T47D (cell line): ENCODE measurements at places on chromosomes 2 and 18.

- no peak for DNase-seq
Measured at GRCh38 chr2:187615364-187615763, 61.1 kb upstream of the TFPI start.

DNA sequence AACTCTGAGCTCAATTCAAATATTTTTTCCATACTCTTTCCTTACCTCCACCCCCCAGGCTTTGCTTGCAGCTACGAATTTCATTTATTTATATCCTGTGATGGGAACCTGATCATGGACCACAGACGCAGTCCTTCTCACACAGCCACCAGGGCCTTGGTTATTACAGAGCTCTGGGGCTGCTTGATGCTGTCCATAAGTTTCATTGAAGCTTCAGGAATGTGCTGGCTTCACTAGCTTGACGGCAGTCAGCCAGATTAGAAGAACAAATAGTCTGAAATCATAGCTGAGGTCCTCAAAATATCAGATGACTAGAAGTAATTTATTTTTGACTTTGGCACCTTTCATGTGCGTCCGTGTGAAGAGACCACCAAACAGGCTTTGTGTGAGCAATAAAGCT is 104.9 kb downstream of the VWA3B start:
- peak; percentile 15 for DNase-seq

GRCh38 chr18:11955239-11956029 is 25.9 kb upstream of the IMPA2 start:
- DNase-seq, result peak; percentile 22

GRCh38 chr2:46135958-46136357 is 161.2 kb upstream of the EPAS1 start:
- DNase-seq, result no peak

GRCh38 chr2:38765149-38765548 is 12.9 kb upstream of the GEMIN6 start:
- DNase-seq, result no peak

DNA sequence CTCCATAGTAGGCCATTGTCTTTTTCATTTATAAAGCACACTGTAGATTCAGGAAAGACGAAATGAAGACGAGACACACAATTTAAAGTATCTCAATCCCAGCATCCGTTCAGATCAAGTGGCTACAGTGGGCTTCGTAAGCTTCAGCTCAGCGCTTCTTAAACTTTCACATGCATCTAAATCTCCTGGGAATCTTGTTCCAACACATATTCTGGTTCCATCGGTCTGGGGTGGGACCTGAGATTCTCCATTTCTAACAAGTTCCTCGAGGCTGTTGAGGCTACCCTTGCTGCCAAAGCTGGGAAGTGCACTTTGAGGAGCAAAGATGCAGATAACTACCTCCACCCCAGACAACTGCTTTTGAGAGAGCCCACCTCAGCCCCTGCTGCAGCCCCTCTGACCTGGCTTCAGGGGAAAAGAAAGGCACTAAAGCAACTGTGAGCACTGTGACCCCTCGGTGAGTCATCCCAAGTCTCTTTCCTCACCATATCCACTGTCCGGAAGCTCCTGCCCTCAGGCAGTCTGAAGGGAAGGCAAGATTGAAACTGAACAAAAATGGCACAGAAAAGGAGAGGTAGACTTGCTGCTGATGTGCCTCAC is 201.1 kb upstream of the FBXO11 start:
- DNase-seq, result no peak

DNA sequence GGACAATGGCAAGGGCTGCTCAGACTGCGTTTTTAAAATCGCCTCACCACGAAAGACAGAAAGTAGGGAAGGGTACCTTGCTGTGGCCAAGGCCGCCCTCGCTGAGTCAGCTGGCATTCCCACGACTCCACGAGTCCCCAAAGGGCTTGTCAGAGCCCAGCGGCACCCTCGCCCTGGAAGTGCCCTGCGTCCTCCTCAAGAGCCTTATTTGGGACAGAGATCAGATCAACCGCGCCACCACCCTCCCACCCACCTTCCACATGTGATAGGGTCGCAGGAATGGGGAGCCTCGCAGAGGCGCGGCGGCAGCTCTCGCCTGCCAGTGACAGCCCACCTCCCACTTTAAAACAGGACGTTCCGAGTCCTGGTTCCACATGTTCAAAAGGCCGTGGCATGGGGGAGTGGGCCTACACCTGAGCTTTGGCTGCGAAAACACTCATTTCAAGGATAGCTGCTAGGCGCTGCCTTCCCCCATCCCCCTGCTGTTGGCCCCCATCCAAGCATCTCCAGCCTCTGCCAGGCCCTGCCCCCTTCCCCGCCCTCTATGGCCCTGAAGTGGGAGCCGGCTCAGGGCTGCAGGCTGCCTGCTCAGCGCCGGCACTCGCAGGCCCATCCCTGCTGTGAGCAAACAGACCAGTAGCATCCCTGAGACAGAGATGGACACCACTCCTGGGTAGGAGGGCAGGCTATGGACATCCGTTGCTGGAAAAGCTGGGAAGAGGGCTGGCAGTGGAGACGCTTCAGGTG is 38.1 kb upstream of the ARHGEF4 start:
- DNase-seq, result no peak

DNA sequence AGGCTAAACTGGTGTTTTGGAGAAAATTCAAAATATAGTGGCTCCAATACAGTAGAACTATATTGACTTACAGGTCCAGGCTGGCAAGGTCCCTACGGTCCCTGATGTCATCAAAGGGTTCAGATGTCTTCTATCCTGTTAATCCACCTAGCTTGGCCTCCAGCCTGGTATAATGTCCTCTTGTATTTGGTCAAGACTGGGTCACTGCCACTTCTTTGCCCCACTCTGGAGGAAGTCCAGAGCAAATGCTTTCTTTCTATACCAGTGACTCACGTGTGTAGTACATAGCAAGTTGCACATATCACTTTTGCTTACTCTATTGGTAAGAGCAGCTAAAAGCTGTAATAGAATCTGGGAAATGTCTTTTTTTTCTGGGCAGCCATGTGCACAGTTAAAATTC is 80.8 kb downstream of the LCLAT1 start:
- no peak for DNase-seq

DNA sequence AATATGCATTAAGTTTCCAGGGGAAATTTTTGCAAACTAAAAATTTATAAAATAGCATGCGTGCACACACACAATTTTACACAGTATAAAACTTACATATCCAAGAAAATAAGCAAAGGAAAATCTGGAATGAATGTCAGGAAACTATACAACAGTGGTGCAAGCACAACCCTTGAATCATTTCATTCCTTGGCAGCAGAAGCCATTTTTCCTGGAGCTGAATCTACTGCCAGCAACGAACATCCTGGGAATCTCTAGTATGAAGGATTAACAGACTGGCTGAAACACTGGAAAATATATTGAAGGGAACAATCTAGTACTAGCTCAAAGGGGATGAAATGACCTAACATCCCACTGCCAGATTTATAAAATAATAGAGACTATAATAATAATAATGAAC is 235.3 kb downstream of the DYM start:
- no peak for DNase-seq

DNA sequence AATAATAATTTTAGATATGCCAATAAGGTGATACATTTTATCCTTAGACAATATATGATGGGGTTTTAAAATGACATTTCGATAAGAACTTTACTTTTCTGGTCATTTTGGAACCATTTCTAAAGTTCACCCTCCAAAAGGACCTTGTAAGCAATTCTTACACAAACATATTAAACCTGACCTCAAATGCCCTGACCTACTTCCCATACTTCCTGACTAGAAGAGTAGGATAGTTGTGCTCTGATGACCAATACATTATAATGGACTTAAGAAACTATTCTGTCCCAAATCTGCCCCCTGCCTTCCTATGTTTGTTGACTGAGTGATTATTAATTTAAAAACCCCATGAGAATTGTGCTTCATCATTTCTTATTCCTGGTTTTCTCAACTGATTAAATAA is 24.6 kb downstream of the GCA start:
- DNase-seq, result no peak

GRCh38 chr2:61210332-61210981 is 48.5 kb downstream of the C2orf74 start:
- DNase-seq, result no peak

DNA sequence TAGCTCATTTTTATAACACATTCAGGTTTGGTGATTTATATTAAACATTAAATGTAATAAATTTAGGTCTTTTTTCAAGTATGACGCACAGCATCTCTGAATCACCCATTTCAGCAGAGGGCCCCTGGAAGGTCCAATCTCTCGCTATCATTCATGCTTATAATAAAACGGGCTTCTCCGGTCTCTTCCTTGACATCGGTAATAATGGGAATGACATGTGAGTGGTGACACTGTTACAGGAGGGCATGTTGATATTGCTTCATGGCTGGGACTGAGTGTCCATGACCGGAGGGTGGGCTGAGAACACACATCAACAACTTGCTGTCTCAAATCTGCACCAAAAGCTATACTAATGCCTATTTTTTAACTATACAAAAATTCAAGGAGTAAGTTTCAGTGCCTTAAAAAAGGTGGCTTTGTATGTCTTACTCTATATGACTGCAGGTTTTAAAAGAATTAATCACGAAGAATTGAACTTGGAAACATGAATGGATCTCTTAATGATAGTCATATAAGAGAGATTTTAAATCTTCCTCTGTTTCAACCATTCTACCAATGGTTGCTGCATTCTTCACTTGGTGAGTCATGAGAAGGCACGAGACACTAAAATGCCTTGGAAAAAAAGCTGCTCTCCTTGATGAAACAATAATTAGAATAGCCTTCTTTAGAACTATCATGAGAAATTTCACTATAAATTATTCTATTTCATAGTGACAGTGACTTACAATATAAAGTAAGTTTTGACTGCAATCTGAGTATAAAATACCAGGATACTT is 101.9 kb upstream of the NRP2 start:
- DNase-seq, result no peak

DNA sequence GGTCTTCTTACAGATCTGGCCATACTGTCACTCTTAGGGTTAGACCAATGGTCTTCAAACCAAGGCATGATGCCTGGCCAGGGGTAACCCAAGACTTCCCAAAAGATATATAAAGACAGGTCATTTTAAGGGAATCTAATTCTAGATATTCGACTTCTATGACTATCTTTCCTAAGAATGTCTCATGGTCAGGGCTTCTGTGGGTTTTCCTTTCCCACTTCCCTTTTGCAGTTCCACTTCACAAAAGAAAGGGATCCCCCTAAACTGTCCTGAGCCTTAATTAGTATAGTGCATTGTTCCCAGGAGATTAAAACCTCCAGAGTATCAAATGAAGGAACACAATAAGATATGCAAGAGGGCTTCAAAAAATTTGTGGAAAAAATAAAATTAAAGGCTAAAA is 223.6 kb upstream of the SIX2 start:
- no peak for DNase-seq

- DNase-seq, result no peak
Measured at GRCh38 chr18:58633874-58634273, 5.0 kb upstream of the ALPK2 start.

DNA sequence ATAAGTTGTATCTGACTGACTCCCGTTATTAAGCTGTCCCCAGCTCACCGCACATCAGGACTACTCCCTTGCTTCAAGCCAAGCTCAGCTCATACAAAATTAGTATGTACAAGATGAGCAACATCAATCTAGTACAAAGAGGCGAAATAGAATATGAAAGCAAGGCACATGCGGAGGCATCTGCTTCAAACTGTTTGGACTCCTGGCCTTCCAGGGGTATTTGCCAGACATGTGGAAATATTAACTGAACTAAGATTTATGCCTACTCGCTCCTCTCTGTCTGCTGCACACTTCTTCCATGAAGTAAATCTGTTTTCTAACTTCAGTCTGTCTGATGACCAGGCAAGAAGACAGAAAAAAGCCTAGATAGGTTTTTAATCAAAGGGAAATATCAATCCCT is 499.8 kb downstream of the PID1 start:
- DNase-seq, result no peak

- DNase-seq, result no peak
Measured at GRCh38 chr2:85160966-85161960, 28.1 kb downstream of the TCF7L1 start.

DNA sequence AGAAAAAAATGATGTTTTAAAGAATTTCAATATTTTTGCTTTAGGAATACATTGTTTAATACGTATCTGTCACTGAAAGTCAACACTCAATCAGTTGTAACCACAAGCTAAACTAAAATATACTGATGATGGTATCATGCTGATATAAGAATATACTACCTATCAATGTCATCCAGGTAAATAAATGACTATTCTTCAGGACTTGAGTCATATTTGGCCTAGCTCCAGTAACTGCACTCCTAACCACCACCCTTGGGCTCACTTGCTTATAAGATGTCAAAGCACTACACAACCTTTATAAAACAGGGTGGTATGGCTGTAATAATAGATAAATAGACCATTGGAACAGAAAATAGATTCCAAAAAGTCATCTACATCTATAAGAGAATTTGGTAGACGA is 48.8 kb downstream of the RND3 start:
- DNase-seq, result no peak

- DNase-seq, result no peak
Measured at GRCh38 chr2:215771241-215771640, 242.1 kb downstream of the MREG start.

DNA sequence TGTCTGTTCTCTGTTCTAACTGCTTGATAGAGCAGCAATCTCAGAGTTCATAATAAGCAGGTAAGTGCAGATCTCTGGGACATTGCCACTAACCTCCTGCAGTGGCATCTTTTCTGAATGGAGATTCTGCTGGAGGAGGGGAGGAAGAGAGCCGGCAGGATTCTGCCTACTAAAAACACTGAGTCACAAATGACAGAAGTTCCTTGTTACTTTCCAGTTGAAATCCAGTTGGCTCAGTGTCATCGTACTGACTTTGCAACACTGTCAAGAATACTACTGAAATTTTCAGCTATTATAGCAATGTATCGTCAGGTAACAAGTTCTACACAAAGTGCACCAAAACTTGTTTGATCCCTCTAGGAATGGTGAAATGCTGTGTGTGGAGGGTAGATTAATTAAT is 79.6 kb upstream of the ST6GAL2 start:
- no peak for DNase-seq

DNA sequence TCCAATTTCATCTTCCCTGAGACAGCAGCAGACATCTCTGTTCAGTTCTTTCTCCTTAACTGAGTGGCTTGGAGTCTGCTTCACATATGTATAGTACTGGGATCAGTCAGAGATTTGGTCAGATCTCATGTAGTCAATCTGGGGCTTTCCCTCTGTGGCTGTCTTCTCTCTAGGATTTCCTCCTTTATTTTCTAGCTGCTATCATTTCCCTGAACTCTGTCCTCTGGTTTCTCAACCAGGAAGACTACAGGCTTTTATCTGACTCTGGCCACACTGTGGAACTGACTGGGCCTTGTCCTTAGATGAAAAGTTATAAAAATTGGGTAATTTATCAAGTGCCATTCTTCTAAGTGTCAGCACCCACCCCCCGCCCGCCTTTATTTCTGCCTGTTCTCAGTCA is 121.0 kb downstream of the RAPGEF4 start:
- DNase-seq, result no peak

- no peak for DNase-seq
Measured at GRCh38 chr2:236677368-236677767, 107.7 kb downstream of the ACKR3 start.

DNA sequence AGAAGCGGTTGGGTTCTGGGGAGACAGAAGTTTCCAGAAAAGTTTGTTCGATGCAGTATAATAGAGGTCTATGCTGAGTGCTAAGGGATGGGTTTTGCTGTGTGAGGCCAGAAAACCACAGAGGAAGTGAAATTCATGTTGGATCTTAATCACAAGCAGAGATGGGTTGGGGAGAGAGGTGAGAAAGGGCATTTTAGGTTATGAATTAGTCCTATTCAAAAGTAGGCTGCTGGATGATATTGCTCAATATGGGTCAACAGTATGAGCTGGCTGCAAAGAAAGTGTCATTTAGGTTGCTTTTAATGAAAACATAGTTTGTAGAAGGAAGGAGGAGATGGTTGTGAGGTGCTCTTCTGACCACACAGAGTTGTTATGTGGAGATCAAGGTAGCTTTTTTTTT is 118.8 kb upstream of the LHCGR start:
- no peak for DNase-seq

- no peak for DNase-seq
Measured at GRCh38 chr2:151049746-151050145, 211.9 kb downstream of the RBM43 start.
